ENCODE measurements at places on chromosomes 1 and 21.

GRCh38 chr1:5779608-5780323 is 212.5 kb downstream of the NPHP4 start:
- no peak for DNase-seq

DNA sequence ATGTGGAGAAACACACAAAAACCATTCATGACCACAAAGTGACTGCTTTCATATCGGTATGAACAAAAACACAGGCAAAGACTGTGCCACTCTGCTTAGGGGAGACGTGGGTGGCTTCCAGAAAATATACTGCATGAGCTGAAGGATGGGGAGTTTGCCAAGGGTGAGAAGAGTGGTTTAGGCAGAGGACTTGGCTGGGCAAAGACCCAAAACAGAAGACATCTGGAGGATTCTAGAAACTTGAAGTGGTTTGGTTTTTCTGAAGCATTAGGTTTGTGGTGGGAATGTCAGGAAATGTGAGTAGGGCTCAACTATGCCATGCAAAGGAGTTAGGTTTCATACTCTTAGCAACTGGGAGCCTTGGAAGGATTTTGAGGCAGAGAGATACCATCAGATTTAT is 26.6 kb upstream of the DNM3 start:
- DNase-seq, result no peak

GRCh38 chr1:3593334-3593733 is 18.0 kb downstream of the MEGF6 start:
- DNase-seq, result no peak

GRCh38 chr1:109193653-109194590 is 19.8 kb upstream of the SARS1 start:
- DNase-seq, result peak; percentile 40

- no peak for DNase-seq
Measured at GRCh38 chr1:96596226-96596922, 125.2 kb upstream of the PTBP2 start.

DNA sequence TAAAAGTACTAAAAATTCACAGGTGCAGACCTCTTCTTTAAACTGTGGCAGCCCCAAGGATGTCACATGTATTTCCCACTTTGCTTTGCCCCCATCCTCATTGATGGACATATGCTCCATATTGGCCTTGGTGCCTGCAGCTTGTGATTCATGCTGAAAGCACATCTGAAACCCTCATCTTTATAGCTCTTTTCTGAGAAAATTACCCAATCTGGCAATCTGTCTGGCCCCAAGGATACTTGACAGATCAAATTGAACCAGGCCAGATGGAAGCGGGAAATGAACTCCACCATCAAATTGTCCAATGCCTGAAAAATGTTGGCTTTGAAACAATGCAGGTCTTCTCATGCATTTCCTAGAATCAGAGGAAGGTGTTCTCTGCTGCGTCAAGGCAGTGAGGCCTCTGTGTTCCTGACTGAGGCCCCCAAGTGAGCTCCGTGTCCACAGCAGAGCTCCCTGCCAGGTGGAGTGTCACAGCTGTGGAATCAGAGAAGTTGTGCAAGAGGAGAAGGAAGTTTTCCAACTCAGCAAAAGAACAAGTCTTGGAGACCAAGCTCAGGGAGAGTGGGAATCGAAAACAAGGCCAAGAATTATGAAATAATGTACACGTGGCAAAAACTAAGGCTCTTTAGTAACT is 323.7 kb downstream of the PLPP3 start:
- DNase-seq, result no peak

DNA sequence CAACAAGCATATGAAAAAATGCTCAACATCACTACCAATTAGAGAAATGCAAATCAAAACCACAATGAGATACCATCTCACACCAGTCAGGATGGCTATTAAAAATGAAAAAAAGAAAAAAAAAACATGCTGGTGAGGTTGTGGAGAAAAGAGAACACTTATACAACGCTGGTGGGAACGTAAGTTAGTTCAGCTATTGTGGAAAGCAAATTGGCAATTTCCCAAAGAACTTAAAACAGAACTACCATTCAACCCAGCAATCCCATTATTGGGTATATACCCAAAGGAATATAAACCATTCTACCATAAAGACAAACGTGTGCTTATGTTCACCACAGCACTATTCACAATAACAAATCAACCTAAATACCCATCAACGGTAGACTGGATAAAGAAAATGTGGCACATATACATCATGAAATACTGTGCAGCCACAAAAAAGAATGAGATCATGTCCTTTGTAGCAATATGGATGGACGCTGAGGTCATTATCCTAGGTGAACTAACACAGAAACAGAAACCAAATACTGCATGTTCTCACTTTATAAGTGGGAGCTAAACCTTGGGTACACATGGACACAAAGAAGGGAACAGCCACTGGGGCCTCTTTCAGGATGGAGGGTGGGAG is 49.5 kb downstream of the LYST start:
- DNase-seq, result no peak

DNA sequence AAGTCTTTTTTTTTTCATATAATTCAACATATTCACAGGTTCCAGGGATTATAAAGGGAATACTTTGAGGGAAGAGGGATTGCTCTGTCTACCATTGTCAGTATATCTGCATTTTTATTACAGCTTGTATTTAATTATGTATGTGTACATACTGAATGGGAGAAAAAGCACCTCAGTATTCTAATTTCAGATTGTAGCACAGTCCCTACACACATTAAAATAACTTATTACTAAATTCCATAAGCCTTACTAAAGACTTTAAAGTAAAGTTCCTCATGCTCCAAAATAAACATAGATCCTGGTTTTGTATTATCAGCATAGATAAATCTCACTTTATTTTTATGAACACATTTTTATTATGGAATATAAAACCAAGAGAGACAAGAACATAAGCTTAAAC is 134.2 kb downstream of the NCAM2 start:
- DNase-seq, result no peak

DNA sequence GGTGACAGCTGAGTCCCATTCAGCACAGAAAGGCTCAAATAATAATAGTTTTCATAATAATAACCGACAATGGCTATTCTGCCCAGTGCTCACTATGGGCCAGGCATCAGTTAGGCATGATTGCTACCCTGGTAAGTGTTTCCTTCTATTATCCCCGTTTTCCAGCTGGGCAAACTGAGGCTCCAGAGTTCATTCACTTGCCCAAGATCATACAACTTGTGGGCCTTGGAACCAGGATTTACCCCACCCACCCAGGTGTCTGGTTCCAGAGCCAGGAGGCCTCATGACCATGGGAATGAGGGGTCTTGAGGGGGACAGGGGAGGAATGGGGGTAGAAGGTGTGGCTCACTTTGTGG is 518 bp downstream of the PLOD1 start:
- no peak for DNase-seq

DNA sequence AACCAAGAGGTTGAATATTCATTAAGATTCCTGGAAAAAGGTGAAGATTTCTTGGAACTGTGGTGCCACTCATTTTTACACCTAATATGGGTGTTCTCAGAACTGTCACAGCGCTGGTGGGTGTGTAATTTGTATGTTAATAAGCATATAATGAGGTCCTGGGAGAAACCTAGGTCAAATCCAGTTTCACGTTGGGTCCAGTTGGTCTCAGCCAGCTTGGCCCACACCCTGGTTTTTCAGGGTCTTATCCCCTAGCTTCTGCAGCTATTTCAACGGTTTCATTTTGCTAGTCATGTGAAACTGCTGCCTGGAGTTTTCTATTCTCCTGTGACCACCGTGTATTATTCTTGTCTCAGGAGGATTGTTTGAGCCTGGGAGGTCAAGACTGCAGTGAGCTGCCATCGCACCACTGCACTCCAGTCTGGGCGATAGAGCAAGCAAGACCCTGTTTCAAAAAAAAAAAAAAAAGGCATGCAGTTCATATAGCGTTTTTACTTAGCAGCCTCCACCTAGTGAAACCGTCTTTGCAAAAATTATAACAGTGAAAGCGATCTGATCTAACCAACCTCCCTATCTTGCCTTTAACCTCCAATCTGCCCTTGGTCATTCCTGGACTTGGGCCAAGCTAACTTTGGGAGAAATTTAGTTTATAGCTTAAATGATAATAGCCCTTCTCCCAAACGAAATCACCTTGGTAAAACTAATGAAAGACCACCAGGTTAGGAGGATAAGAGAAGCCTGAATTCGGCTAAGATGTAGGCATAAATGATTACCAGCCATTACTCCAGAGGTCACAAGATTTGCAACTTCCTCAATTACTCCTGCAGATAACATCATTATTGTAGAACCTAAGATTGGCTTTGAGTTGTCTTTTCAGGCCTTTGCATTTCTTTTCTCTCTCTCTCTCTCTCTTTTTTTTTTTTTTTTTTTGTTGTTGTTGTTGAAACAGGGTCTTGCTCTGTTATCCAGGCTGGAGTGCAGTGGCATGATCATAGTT is 44.0 kb downstream of the PTAFR start:
- DNase-seq, result no peak

DNA sequence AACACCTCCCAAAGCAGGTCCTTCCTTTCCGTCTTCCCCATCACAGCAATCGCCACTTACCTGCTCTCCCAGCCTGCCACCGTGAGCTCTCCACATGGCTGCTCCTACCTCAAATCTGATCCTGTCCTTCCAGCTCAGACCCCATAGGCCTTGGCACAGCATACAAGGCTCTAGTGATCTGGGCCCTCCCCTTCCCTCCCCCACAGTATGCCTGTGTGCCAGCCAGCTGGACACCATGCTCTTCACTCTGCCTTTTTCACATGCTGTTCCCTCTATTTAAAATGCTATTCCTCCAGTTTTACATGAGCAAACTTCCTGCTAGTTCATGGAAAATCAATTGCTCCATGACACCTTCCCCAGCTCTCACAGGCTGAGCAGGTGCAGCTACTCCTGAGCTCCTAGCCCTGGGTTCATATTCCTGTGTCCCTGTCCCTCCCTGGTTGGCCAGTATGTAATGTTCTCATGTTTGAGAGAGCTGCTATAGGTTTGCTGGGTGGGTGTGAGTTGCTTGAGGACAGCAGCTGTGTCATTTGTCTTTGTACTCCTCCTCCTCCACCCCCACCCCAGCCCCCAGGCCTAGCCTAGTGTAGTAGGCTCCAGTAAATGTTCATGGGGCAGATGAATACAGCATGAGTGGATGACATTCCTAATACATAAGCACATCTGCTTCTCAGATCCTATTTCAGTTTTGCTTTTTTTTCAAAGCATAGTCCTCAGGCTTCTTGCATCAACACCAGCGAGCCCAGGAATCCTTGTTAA is 6.3 kb upstream of the TNNT2 start:
- DNase-seq, result no peak

DNA sequence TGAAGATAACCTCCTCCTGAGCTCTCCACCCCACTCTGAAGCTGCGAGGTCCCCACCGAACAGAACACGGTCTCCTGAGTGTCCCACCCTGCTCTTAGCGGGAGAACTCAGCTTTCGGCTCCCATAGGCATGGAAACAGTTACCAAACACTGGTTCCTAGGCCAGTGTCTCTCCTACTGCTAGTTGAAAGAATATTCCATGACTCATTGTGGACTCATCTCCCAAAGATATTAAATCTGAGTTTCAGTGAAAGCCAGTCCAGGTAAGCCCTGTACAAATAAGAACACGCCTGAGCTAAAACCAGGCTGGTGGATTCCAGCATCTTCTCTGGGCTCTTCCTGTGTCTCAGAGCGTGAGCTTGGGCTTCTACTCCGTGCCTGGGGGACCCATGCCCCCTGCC is 107.5 kb upstream of the CLDN14 start:
- DNase-seq, result no peak

DNA sequence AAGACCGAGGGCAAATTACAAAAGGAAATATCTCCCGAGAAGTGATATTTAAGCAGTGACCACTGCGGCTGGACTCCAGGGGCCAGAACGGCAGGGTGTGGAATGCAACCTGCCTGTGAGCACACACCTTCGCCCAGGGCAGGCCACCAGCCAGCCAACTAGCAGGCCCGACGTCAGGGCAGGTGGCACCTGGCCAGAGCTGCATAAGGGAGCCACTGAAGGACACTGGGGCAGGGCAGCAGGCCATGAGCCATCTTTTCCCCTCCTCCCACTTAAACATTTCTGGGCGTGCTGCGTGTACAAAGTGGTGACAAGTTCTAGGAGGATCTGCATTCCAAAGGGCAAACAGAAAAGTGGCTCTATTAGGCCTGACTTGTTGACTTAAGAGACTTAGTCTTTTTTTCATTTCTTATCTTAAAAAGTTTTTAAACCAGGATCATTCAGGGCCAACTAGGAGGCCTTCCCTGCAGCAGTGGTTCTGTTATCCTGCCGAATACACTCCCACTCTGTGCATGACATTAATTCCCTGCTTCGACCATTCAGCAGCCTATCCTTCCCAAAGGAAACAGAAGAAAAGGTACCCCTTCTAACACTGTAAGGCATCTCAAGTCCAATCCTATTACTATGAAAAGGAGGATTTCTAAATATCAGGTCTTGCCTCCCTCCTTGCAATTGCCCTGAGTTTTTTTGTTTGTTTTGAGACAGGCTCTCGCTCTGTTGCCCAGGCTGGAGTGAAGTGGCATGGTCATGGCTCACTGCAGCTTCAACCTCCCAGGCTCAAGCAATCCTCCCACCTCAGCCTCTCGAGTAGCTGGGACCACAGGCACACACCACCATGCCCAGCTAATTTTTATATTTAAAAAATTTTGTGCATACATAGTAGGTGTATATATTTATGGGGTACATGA is 96.3 kb downstream of the BCAR3 start:
- DNase-seq, result no peak

GRCh38 chr1:218718977-218719376 is 373.8 kb downstream of the TGFB2 start:
- no peak for DNase-seq

DNA sequence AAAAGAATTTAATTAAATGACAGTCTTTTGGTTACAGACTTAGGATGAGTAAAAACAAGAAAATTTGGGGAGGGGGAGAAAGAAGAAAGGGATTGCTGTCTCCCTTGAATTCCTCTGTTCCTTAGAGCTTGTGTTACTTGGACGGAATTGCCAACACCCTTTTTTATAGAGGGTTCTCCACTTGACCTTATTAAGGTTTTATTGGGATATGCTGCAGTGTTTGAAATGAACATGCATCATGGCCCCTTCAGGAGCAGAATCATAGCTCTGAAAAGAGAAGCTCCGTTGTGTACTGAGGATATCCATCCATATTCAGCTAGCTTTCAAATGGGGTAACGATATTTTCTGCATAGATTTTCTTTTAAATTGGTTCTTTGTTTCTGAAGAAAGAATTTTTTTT is 48.2 kb upstream of the DNASE2B start:
- DNase-seq, result no peak

DNA sequence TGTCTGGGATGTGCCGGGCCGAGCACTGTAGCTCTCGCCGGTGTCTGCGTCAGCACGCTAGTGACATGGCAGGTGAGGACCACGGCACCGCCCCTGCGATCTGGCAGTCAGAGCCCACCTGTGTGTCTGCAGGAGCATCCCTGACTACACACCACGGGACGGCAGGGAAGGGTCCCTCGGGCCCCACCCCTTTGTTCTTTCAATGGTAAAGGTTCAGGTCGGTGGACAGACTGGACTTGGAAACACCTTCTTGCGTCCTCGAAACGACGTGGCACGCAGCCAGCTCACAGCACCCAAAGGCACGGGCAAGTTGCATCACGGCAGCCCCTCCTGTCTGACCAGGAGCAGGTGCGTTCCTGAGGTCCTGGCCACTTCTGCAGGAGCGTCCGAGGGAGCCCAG is 3.7 kb upstream of the SAMD11 start:
- DNase-seq, result no peak
